Pancreas (tissue), 10 donors: ENCODE measurements at places on chromosomes 5 and 9. TPM values are rescaled to one million over a fixed set of nuclear protein-coding genes. Genes with fewer than 3 reads are reported as not detected.

The IFNK gene
- not detected for polyA plus RNA-seq

The FOXD4L3 gene
- polyA plus RNA-seq, result 0.15 TPM

The GARIN3 gene
- not detected for polyA plus RNA-seq

The SNCAIP gene
- polyA plus RNA-seq, result 0.28 TPM

- H3K4me1 ChIP-seq, result peaks cover 30% of the 10 kb centered on the region
- no peak for DNase-seq
- H3K27ac ChIP-seq, result peak overlapping the region; percentile 81
- no peaks in the 10 kb centered on the region for H3K36me3 ChIP-seq
Observed at GRCh38 chr9:134326724-134327601, 708 bp downstream of the RXRA start.

DNA sequence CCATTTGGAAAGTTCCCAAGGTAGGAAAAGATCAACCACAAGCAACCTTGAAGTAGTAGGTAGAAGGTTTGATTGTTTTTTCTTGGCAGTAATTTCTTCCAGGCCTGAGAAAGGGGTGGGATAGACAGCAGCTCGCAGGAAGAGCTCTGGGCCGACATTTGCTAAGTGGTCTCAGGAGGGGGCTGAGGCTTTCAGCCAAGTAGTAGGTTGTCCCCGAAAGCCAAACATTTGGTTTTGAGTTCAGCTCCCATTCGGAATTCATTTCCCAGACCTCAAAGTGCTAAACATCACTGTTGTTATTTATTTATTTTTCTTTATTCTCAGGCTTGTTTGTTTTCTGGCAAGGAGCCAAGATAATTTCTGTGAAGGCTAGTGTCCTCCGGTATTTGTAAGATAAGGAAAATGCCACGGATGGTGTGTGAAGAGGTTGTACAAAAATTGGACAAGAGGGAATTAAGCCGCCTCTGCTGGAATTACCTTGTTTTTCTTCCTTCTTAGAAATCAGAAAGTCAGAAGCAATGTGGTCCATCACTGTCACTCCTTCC is 112.1 kb downstream of the KIF4B start:
- H3K4me1 ChIP-seq, result no peaks in the 10 kb centered on the region
- H3K27ac ChIP-seq, result no peak overlapping the region
- no peaks in the 10 kb centered on the region for H3K36me3 ChIP-seq
- H3K27me3 ChIP-seq, result no peaks in the 10 kb centered on the region
- no peak overlapping the region for H3K4me3 ChIP-seq
- no peak for DNase-seq

DNA sequence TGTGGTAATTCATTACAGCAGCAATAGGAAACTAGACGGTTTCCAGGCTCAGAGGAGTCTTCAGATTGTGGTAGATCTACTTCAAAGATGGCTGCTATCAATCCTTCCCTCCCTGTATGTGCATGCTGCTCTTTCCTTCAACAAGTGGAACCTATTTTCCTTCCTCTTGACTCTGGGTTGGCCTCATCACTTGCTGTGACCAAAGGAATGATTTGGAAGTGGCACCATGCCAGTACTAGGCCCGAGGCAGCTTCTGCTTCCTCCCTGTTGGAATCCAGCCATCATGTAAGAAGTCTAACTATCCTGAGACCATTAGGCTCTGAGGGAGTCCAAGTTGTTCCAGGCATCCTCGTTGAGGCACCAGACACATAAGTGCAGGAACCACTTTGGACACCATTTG is 46.5 kb upstream of the MCTP1 start:
- DNase-seq, result no peak
- no peak overlapping the region for H3K27ac ChIP-seq
- no peaks in the 10 kb centered on the region for H3K27me3 ChIP-seq

- H3K4me3 ChIP-seq, result no peak overlapping the region
- no peaks in the 10 kb centered on the region for H3K4me1 ChIP-seq
- no peaks in the 10 kb centered on the region for H3K36me3 ChIP-seq
- H3K27ac ChIP-seq, result no peak overlapping the region
- H3K27me3 ChIP-seq, result no peaks in the 10 kb centered on the region
Observed at GRCh38 chr5:121497176-121497575, 354.5 kb upstream of the FTMT start.

DNA sequence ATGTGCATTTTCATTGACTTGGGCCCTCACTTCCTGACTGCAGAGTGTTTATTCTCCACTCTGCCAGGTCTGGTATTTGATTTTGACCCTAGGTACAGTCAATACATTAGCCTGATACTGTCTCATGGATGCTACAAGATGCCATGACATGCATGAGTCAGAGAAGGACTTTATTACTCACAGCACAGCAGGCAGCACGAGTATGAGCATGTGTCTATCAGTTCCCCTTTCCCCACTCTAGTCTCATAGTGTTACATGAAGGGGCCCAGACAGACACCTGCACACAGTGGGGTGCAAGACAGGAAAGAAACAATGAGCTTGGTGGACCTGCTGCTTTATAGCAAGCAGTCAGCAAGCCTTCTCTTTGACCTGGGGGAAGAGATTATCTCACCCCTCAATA is 19.6 kb downstream of the ITGA2 start:
- no peaks in the 10 kb centered on the region for H3K36me3 ChIP-seq
- H3K4me3 ChIP-seq, result no peak overlapping the region
- H3K27me3 ChIP-seq, result no peaks in the 10 kb centered on the region
- no peak for DNase-seq
- H3K27ac ChIP-seq, result no peak overlapping the region

DNA sequence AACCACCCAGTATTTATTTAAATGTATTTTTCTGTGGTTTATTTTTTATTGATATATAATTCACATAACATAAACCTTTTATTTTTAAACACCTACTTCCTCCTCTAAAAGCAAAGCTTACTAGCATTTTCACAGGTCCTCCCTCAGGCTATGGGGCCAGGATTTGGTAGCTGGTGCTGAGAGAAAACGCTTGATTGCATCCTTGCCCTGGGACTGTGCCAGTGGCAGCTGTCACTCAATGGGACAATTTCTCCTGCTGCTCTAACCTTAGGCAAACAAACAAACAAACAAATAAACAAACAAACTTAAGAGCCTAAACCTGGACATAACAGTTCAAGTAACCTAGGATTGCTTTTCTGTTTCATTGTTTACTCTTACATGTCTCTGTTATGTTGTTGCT is 102.7 kb downstream of the FOCAD start:
- H3K4me1 ChIP-seq, result no peaks in the 10 kb centered on the region
- H3K36me3 ChIP-seq, result no peaks in the 10 kb centered on the region
- H3K27me3 ChIP-seq, result no peaks in the 10 kb centered on the region
- no peak overlapping the region for H3K4me3 ChIP-seq

DNA sequence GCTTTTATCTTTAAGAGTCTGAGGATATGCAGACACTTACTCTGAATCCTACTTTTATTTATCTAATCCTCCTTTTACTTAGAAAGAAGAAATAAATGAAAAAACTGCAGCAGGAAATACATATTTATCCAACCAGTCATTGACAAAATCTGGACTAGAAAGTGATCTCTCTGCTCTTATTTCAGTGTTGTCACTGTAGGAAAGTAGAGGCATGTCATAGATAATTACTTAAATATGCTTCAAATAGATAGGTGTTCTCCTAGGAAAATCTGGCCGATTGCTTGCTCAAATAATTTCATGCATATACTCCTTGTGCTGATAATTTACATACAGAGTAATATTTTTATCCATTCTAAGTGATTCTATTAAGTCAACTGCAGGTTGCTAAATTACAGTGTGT is 2001.9 kb upstream of the C9orf72 start:
- no peak for DNase-seq
- no peaks in the 10 kb centered on the region for H3K4me1 ChIP-seq
- H3K27ac ChIP-seq, result no peak overlapping the region
- no peaks in the 10 kb centered on the region for H3K27me3 ChIP-seq
- H3K4me3 ChIP-seq, result no peak overlapping the region

DNA sequence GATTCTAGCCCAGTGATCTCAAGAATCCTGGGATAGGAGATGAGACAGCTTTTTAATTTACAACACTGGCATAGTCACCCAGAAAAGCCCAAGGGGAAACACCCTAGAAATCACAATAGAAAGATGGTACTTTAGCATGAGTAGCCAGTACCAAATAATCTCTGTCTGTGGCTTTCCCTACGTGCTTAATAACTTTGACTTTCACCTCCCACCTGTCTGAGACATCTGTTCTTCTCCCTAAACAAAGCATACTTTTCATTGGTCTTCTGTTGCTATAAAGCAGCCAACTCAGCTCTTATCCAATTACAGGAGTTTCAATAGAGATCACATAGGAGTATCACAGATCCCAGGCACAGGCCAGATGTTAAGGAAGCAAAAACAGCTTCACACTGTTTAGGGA is 10.4 kb downstream of the MARCHF3 start:
- H3K27ac ChIP-seq, result no peak overlapping the region
- H3K4me1 ChIP-seq, result no peaks in the 10 kb centered on the region
- DNase-seq, result no peak
- no peaks in the 10 kb centered on the region for H3K36me3 ChIP-seq

DNA sequence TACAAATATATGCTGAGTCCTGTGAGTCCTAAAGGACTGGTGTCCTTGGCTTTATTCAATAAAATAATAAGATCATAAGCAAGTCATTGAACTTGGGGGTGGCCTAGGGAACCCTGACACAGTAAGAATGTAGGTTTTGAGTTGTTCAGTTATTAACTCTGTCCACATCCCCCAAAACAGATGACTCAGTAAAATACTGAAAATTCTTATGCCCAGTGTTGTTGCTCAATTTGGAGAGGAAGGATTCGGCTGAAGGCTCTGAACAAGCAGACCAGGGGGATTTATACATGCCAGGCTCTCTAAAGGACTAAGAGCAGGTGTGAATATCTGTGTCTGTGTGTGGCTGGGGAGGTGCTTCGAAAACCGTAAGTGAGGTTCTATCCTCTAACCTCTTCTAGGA is 173.7 kb downstream of the RMI1 start:
- H3K4me1 ChIP-seq, result no peaks in the 10 kb centered on the region
- H3K27me3 ChIP-seq, result no peaks in the 10 kb centered on the region
- DNase-seq, result no peak

GRCh38 chr9:137435980-137436760 is 5.0 kb downstream of the ENTPD8 start:
- H3K36me3 ChIP-seq, result no peaks in the 10 kb centered on the region
- no peak overlapping the region for H3K4me3 ChIP-seq
- H3K27ac ChIP-seq, result peak overlapping the region; percentile 19

- H3K27me3 ChIP-seq, result no peaks in the 10 kb centered on the region
- no peaks in the 10 kb centered on the region for H3K4me1 ChIP-seq
- DNase-seq, result no peak
- H3K4me3 ChIP-seq, result no peak overlapping the region
- H3K27ac ChIP-seq, result no peak overlapping the region
Observed at GRCh38 chr5:37615184-37615583, 224.7 kb downstream of the GDNF start.

GRCh38 chr9:111944241-111944866 is 47.7 kb downstream of the UGCG start:
- H3K4me3 ChIP-seq, result no peak overlapping the region
- no peak overlapping the region for H3K27ac ChIP-seq
- peaks cover 4% of the 10 kb centered on the region for H3K4me1 ChIP-seq
- no peak for DNase-seq
